ENCODE measurements at places on chromosomes 3 and 15. TPM values are rescaled to one million over a fixed set of nuclear protein-coding genes. Genes with fewer than 3 reads are reported as not detected.

Gene PATL2
- total RNA-seq, result 3.4 TPM

Gene KIF9
- 5.6 TPM for total RNA-seq

Gene COL6A6
- under 0.01 TPM for total RNA-seq

Gene SERINC4
- total RNA-seq, result not detected

Gene LRTM1
- not detected for total RNA-seq

Gene TNK2
- 26.3 TPM for total RNA-seq
